ENCODE measurements at places on chromosomes 6 and 20. TPM values are rescaled to one million over a fixed set of nuclear protein-coding genes. Genes with fewer than 3 reads are reported as not detected.

- no peaks in the 10 kb centered on the region for H3K36me3 ChIP-seq
- no peak overlapping the region for H3K27ac ChIP-seq
- no peak overlapping the region for H3K4me3 ChIP-seq
- no peak for DNase-seq
- peaks cover 2% of the 10 kb centered on the region for H3K4me1 ChIP-seq
Measured at GRCh38 chr6:38161754-38162492, 342.4 kb downstream of the ZFAND3 start.

GRCh38 chr6:6564154-6564553 lies 24.4 kb upstream of the LY86 start:
- H3K4me3 ChIP-seq: no peak overlapping the region
- H3K4me1 ChIP-seq: no peaks in the 10 kb centered on the region
- H3K27ac ChIP-seq: no peak overlapping the region
- no peak for DNase-seq
- H3K36me3 ChIP-seq: no peaks in the 10 kb centered on the region

Gene POPDC3
- 0.21 TPM for polyA plus RNA-seq

GRCh38 chr20:48191200-48191599 lies 405.9 kb upstream of the SULF2 start:
- H3K4me1 ChIP-seq: no peaks in the 10 kb centered on the region
- H3K36me3 ChIP-seq: no peaks in the 10 kb centered on the region
- DNase-seq: no peak
- H3K27ac ChIP-seq: no peak overlapping the region

- H3K4me3 ChIP-seq: no peak overlapping the region
- no peaks in the 10 kb centered on the region for H3K4me1 ChIP-seq
- DNase-seq: no peak
Measured at GRCh38 chr6:165636402-165637048, 26.5 kb downstream of the PDE10A start.
